Astrocyte of the hippocampus (primary cell): ENCODE measurements at places on chromosomes 4 and X.

GRCh38 chr4:152850377-152850776 lies 70.6 kb downstream of the ARFIP1 start:
- peak; percentile 31 for DNase-seq

DNA sequence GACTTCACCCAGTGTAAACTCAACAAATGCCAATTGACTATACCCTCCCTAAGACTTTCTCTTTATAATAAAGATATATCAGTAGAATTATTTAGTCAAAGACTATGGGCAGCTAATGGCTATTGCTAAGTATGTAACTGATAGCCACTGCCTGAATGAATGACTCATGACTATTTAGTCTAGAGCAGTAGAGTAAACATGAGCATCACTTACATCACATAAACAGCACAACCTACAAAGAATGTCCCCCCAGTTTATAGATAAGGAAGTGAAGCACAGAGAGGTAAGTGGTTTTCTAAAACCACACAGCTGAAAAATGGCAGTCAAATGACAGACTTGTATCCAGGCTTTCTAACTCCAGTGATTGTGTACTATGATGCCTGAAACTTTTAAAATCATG lies 507.0 kb downstream of the PPARGC1A start:
- DNase-seq = peak; percentile 28

DNA sequence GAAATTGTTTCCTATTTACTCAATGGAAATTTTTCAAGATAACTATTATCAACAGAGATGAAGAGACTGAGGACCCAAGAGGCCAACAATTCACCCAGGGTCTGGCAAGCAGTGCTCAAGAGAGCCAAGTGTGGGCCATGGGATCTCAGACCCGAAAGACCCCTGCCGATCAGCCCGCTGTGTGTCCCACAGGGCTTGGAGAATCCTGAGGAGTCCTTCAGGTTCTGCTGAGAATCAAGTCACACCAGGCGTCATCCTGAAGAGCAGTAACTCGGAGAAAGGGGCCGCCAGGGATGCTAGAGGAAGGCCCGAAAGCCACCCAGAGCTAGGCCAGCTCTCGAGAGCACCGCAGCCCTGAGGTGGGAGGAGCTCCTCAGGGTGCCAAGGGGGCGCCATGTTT lies 48.7 kb downstream of the FGFRL1 start:
- DNase-seq = no peak

DNA sequence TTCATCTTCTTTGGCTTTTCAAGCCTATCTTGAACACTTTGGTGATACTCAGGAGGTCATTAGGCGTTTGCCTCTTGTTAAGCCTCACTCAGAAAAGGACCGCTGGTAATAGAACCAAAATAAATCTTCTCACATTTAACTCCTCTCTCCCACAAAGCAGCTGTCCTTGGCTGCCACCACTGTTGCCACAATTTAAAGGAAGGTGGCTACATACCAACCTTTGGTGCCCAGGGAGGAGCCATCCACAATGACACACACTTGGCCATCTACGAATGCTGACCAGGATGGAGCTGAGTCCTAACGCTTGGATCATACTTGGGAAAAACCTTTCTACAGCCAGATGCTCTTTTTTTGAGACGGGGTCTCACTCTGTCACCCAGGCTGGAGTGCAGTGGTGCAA lies 210.2 kb downstream of the HS6ST2 start:
- DNase-seq = no peak

- no peak for DNase-seq
Observed at GRCh38 chrX:97490656-97491055, 606.9 kb downstream of the RPA4 start.
